NCI-H1417 treated with DMSO at 0.1 percent for 48 hours (cell line): ENCODE measurements at places on chromosomes 7 and 10.

GRCh38 chr7:1975581-1975980 lies 257.2 kb downstream of the MAD1L1 start:
- DNase-seq, result no peak

- DNase-seq, result no peak
Measured at GRCh38 chr10:43983856-43984271, 335.2 kb upstream of the ZNF32 start.

- no peak for DNase-seq
Measured at GRCh38 chr10:68831961-68832455, 4.7 kb downstream of the STOX1 start.

GRCh38 chr10:29132551-29133111 lies 156.2 kb upstream of the LYZL1 start:
- DNase-seq, result no peak

DNA sequence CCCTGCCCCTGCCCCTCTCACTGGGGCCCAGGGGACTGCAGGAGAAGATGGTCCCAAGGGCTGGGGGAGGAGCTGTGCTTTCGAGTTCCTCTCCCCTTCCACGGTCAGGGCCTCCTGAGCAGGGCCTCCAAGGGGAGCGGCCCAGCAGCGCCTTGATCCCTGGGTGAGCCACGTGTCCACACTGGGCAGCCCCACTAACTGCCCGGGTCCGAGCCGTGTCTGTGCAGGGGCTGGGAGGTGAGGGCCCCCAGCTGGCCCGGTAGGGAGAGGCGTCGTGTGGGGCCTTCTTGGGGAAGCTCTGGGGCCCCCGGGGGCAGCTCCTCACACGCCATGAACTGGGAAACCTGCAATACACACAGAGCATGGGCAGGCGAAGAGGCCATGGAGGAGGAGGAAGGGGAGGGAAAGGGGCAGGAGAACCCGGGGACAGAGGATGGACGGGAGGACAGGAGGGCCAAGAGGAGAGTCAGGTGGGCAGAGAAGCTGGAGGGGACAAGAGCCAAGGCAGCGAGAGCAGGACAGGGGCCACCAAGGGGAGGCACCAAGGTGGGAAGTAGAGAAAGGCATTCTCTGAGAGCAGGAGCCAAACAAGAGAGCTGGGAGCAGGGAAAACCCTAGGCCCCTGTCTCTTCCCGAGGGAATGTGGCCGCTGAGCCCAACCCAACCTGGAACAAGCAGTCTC lies 32.8 kb downstream of the KCNH2 start:
- DNase-seq, result no peak

DNA sequence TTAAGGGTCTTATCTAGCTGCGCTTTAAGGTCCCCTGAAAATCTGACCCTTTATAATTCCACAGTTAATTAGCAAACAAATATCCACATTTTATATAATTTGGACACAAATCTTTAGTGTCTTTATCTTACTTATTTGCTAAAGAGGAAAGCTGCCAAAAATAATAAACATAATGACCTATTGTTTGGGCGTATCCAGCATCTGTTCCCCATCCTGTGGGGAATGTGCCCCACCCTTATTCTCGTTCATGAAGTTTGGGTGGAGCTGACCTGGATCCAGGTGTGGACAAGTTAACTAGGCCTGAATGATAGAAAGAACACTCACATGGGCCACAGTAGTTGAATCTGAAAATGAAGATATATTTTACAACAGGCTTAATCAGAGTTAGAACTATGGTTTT lies 218.3 kb downstream of the CRPPA start:
- DNase-seq, result no peak

GRCh38 chr7:151682831-151683614 lies 163.3 kb upstream of the RHEB start:
- no peak for DNase-seq

- DNase-seq, result no peak
Measured at GRCh38 chr10:101066146-101066895, 4.5 kb downstream of the KAZALD1 start.

DNA sequence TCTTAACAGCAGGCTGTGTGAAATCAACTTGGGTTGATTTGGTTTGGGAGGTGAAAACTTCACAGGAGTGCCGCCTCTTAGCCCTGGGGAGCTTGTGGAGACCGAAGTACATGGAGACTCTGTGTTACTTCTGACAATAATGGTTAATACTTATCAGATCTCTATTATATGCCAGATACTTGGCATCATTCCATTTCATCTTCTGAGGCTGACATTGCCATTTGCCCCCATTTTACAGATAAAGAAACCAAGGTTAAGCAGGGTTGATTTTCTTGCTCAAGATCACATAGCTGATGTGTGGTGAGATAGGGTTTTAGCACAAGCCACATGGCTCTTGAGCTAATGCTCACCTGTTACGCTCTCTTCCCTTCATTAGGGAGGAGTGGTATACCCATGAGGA lies 150.6 kb upstream of the FAM13C start:
- DNase-seq, result no peak
